Stimulated activated CD8-positive, alpha-beta memory T cell treated with anti-CD3 and anti-CD28 coated beads, Interleukin-15, amount 100 ng/mL, for 1 hour (primary cell): ENCODE measurements at places on chromosomes 1 and 21.

- DNase-seq = no peak
Observed at GRCh38 chr1:15426492-15427279, 11.6 kb upstream of the CTRC start.

GRCh38 chr1:14494911-14495310, 103.6 kb upstream of the KAZN start:
- DNase-seq = no peak

- no peak for DNase-seq
Observed at GRCh38 chr1:155316922-155317321, 3.8 kb upstream of the RUSC1 start.

GRCh38 chr1:229363723-229364122, 20.9 kb upstream of the CCSAP start:
- DNase-seq = no peak

DNA sequence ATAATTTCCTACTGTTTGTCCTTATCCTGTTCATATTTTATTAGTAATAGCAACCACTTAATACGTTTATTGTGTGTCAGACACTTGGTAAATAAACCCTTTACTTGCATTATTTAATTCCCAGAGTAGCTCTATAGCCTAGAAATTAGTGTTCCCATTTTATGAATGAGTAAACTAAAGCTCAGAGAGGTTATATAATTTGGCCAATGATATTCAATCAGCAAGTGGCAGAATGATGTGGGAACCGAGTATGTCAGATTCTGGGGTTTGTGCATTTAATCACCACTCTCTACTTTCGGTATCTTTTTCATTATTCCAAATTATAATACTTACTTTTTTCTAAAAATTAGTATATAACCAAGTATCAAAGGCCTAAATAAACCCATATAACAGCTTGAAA, 6.6 kb upstream of the ARPC5 start:
- no peak for DNase-seq

GRCh38 chr21:37087188-37087587, 14.1 kb downstream of the TTC3 start:
- no peak for DNase-seq

DNA sequence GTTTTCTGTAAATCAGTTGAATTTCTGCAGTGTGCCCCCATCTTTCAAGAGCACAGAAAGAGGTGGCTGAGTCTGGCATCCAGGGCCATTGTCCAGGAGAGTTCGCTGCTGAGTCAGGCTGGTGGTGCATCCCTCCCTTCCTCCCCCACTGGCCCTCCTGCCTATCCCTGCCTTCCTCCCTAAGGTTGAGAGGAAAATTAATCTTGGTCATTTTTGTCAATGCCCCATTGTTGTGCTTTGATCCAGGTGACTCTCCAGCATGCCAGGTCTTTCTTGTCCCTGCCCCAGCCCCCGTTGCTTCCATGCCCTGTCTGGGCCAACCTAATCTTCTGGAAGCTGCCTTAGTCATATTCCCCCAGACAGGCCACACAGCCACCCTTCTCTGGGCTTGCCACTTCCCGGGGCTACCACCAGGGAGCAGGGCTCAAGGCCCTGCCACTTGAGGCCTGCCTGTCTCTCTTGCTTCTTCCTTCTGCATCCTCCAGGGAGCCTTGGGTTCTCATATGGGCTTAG, 26.6 kb downstream of the PROK1 start:
- DNase-seq = no peak

DNA sequence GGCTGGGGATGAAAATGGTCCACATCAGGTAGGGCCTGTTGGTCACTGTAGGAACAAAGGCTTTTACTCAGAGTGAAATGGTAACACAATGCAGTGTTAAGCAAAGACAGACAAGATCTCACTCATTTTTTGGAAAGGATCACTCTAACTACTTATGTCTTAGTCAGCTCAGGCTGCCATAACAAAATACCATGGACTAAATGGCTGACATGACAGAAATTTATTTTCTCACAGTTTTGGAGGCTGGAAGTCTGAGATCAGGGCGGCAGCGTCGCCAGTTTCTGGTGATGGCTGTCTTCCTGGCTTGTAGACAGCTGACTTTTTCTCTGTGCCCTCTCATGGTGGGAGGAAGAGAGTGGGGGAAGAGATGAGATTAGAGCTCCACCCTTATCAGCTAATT, 10.2 kb upstream of the MAGI3 start:
- no peak for DNase-seq

- DNase-seq = no peak
Observed at GRCh38 chr1:27084107-27084506, 70.8 kb downstream of the SLC9A1 start.

DNA sequence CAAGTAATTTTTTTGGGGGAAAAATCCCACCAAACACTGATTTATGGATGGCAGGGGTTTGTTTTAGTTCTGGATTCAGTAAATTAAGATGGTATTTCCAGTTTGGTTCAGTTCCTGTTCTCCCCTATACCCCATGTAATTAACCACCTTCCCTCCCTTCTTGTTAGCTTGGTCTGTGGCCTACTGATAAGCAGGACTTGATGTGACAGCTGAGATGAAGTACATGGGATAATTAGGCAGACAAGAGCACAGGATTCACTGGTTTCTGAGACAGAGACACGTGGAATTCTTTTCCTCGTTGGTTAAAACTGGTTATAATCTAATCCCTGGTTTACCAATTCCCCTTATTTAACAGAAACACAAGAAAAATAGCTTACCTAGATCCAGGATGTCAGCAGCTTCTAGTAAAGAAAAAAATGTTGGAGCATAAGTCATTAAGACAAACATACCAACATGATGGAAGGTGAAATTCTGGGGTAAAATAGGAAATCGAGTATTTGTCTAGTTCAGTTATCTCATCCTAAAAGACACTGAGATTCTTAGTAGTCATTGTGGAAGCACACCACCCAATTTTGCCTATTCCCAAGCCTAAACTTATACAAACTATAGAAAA, 81.5 kb downstream of the SCMH1 start:
- DNase-seq = no peak

GRCh38 chr1:29789910-29790247, 553.6 kb downstream of the PTPRU start:
- DNase-seq = no peak

DNA sequence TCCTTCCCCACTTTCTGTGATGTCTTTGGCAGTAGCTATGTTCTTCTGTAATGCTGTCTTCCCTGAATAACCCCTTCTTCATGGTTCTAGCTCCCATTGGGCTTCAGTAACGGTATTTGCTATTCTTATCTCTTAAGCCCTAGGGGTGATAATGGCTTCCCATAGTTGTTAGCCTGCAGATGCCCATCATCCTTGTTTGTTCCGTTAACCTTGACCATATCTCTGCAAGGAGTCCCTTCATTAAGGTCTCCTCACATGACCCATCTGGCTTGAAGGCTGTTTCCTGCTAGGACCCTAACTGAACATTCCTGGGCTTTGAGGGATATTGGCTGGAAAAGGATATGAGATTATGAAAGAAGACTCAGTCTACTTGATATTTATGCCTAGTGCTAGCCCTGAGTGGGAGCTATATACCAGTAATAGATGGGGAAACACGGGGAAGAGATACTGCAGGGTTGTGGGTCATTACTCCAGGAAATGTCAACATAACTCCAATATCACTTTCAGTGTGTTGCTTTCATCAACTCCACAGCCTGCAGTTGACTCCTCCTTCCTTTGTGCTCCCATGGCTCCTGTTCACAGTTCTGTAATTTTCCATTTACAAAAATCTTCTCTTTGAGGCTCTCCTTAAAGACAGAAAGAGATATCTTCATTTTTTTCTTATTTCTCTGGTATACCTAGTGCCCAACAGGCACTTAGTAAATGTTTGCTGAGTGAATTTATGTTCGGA, 2.5 kb downstream of the MR1 start:
- DNase-seq = no peak

- DNase-seq = no peak
Observed at GRCh38 chr1:245353411-245353810, 198.6 kb downstream of the KIF26B start.

DNA sequence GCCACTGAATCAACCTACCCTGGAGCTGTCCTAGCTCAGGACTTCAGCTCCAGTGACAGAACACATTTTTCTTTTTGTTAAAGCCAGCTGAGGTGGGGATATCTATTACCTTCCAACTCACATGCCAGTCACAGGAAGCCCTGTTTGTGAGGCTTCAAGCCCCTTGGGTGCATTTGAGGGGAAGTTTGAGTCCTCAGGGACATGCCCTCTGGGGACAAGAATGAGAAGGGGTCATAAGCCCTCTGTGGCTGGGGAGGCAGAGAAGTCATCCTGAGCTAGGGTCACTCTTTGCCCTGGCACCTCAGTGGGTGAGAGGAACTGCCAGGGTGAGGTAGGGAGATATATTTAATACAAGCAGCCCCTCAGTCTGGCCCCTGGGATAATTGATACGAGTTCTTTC, 33.5 kb upstream of the CLDN14 start:
- DNase-seq = no peak

- no peak for DNase-seq
Observed at GRCh38 chr1:181623850-181624249, 140.5 kb downstream of the CACNA1E start.

DNA sequence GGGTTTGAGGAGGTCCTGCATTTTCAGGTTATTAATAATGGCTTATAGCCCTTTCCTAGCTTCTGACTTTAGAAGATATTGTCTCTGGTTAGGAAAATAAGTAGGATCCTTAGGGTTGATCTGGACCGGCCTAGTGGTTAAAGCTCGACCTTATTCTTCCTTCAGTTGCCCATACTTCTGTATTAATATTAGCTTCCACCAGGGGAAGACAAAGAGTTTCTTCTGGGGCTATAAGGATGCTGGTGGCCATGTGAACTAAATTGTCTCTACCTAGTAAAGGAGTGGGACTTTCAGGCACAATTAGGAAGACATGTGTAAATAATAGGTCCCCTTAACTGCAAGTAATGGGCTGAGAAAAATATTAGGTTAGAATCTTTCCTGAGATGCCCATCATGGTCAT, 20.6 kb upstream of the FCGR2A start:
- DNase-seq = no peak

- peak; percentile 62 for DNase-seq
Observed at GRCh38 chr1:53014791-53015507, 47.1 kb upstream of the PODN start.

- no peak for DNase-seq
Observed at GRCh38 chr21:23874271-23874670, 1733.0 kb downstream of the MRPL39 start.

DNA sequence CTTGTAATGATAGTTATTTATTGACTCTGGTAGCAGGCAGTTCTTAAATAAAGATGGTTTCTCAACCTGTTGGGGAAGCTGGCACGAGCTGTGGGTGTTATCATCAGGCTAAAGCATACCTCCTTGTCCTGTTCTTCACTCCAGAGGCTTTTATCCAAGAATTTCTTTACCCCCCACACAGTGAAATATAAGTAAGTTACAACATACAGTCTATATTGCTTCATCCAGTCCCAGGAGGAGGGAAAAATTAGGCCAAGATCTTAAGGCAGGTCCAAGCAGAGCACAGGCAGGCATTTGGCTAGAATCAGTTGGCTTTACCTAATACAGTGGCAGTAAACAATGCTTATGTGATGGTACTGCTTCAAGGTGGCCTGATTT, 6.3 kb downstream of the TMEM81 start:
- DNase-seq = no peak

- no peak for DNase-seq
Observed at GRCh38 chr1:234918961-234919761, 209.5 kb downstream of the TOMM20 start.

- DNase-seq = no peak
Observed at GRCh38 chr1:111270771-111271463, 19.7 kb upstream of the CHIA start.

GRCh38 chr1:183840140-183840539, 35.2 kb downstream of the RGL1 start:
- DNase-seq = no peak

DNA sequence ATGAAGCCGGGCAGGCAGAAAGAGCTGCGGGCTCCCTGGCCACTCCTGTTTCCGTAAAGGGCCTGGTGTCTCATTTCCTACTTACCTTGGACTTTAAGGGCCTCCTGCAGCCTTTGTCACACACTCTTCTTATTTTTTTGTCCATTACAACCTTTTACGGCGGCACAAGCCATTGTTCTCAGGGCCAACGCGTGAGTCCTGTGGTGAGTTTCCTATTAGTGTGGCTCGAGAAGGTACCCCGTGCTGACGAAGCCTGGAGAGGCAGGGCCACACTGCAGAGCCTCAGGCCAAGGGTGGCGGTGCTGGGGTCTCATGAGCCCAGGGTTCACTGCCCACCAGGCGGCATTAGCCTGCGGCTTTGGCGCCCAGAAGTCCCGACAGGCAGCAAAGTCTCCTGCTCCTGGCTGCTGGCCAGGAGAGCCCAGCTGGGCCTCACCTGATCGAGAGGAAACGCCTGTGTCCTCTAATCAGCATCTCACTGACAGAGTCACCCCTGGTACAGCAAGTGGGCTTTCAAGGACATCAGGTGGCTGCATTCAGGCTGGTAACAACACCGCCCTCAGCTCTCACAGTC, 62.0 kb downstream of the SIK1 start:
- no peak for DNase-seq

DNA sequence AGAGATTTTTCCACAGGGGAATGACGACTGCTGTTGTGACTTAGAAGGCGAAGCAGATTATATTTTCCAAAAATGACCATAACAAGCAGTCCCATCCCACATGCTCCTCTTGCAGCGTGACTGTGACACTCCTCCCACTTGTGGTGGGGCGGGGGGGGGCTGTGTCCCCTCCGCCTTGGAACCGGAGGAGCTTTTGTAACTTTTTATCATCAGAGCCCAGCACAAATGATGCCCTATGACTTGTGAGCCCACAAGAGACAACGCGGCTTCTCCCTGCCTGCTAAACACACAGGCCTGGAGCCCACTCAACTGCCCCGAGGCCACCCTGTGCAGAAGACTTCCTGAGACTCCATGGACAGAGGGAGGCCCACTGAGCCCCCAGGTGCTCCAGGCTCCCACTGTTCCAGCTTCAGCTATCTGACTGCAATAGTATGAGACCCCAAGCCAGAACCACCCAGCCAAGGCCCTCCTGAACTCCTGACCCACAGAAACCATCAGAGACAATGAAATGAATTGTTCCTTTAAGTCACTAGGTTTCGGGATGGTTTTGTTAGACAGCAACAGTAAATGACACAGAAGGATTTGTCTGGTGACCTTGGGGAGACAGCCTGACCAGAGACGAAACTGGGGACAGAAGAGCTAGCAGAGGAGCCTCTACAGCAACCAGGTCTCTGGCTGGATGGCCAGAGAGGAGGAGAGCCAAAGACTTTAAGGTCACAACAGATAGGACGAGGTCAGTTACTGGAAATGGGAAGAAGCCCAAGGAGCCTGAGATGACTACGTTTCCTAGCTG, 58.8 kb downstream of the CAPZB start:
- DNase-seq = no peak

GRCh38 chr1:240497908-240498307, 114.0 kb downstream of the GREM2 start:
- DNase-seq = no peak
